ENCODE measurements at places on chromosomes 7 and 10.

- H3K4me3 ChIP-seq = no peak overlapping the region
- H3K4me1 ChIP-seq = no peaks in the 10 kb centered on the region
- DNase-seq = no peak
- H3K36me3 ChIP-seq = no peaks in the 10 kb centered on the region
These were observed 95.2 kb upstream of the STK17A start for GRCh38 chr7:43487731-43488073.

DNA sequence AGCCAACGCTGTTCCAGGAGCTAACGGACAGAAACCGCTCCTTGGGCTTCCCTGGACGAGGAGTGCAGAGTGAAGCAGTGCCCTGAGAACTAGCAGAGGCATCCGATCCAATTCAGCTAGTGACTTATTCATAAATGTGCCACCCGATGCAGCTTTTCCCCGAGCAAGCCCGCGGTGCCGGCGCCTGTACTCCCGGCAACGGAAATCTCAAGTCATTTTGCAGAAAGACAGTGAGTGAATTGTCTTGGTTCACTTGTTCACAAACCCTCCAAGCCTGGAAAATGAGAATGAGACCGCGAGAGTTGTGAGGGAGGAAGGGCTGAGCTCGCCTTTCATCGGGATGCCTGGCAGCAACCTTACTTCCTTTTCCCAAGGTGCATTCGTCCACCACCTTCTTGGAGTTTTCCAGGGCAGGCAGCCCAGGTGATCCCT lies 87.5 kb downstream of the COBL start:
- H3K4me1 ChIP-seq = no peaks in the 10 kb centered on the region
- no peaks in the 10 kb centered on the region for H3K27me3 ChIP-seq
- no peaks in the 10 kb centered on the region for H3K36me3 ChIP-seq
- H3K27ac ChIP-seq = no peak overlapping the region

- DNase-seq = no peak
- H3K4me1 ChIP-seq = no peaks in the 10 kb centered on the region
- H3K27ac ChIP-seq = no peak overlapping the region
- H3K27me3 ChIP-seq = peaks cover 8% of the 10 kb centered on the region
- H3K4me3 ChIP-seq = no peak overlapping the region
These were observed 136.9 kb upstream of the GPR26 start for GRCh38 chr10:123529146-123529760.

GRCh38 chr10:16184906-16185305 lies 251.9 kb upstream of the PTER start:
- no peak overlapping the region for H3K27ac ChIP-seq
- peaks cover 7% of the 10 kb centered on the region for H3K27me3 ChIP-seq
- DNase-seq = no peak
- H3K36me3 ChIP-seq = no peaks in the 10 kb centered on the region

DNA sequence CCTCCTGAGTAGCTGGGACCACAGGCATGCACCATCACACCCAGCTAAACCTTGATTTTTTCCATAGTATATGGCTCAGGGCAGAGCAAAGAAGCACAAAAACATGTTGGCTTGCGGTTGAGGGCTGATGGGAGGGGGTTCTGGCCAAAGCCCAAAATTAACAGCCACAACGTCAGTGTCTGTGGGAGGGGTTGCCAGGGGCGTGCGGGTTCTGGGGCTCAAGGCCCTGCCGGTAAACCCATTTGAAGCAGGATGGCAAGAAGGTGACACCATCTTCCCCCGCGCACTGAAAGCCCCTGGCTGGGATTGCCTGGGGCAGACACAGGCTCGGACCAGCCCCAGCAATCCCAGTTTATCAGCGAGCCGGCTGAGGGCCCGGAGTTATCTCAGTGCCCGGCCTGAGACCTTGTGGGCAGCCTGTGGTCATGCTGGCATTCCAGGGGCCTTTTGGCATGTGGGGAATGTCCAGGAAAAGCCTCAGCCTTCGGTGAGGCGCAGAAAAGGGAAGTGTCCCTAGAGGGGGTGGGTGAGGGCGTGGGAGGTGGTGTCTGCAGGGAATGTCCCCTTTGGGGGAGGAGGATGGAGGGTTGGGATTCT lies 167.7 kb upstream of the TNRC18 start:
- peaks cover 27% of the 10 kb centered on the region for H3K27me3 ChIP-seq
- peaks cover 17% of the 10 kb centered on the region for H3K4me1 ChIP-seq
- H3K4me3 ChIP-seq = no peak overlapping the region
- H3K36me3 ChIP-seq = no peaks in the 10 kb centered on the region
